Stomach (tissue), 19 donors: ENCODE measurements at places on chromosomes 7 and 10. TPM values are rescaled to one million over a fixed set of nuclear protein-coding genes. Genes with fewer than 3 reads are reported as not detected.

HABP2 gene
- total RNA-seq = not detected

GRCh38 chr7:142560166-142560565, 189.1 kb upstream of the PRSS1 start:
- H3K4me3 ChIP-seq = no peak overlapping the region
- H3K36me3 ChIP-seq = no peaks in the 10 kb centered on the region
- DNase-seq = no peak
- H3K27me3 ChIP-seq = no peaks in the 10 kb centered on the region
- H3K27ac ChIP-seq = no peak overlapping the region
- peaks cover 7% of the 10 kb centered on the region for H3K4me1 ChIP-seq

- H3K4me1 ChIP-seq = no peaks in the 10 kb centered on the region
- no peak overlapping the region for H3K27ac ChIP-seq
- no peak overlapping the region for H3K4me3 ChIP-seq
- H3K36me3 ChIP-seq = peaks cover 84% of the 10 kb centered on the region
- DNase-seq = no peak
These were observed 60.1 kb downstream of the ERCC6 start for GRCh38 chr10:49478819-49479218.

DNA sequence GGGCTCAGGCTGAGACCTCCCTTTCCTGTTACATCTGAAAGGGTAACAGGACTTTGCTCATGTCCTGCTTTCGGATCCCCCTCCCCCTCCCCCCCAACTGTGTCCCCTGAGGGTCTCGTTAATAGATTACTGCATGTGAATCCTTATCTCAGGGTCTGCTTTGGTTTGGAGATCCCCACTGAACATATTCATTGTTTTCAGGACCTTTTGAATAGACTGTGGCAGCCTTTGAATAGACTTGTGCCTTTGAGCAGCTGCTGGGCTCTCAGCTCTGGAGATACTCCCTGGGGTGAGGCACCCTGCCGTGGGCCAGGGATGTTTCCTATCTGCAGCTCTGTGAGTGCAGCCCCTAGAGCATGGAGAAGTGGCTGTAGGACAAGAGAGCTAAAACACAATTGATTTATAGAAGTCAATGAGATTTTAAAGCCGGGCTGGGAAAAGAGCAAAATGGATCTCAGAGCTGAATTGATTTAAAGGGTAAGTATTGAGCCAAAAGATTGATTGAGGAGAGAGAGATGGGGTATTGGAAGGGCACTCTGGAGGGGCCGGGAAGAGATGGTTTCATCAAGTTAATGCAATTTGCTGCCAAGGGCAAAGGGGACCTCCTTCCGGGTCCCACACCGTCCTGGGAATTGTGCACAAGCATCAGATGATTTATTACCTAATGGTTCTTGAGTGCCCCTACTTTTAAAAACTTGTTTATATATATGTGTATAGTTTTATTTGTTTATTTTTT, 9.9 kb downstream of the ARHGAP22 start:
- no peak overlapping the region for H3K4me3 ChIP-seq
- no peaks in the 10 kb centered on the region for H3K27me3 ChIP-seq
- no peak overlapping the region for H3K27ac ChIP-seq
- no peak for DNase-seq
- no peaks in the 10 kb centered on the region for H3K36me3 ChIP-seq

LRRC18 gene
- not detected for total RNA-seq

DNA sequence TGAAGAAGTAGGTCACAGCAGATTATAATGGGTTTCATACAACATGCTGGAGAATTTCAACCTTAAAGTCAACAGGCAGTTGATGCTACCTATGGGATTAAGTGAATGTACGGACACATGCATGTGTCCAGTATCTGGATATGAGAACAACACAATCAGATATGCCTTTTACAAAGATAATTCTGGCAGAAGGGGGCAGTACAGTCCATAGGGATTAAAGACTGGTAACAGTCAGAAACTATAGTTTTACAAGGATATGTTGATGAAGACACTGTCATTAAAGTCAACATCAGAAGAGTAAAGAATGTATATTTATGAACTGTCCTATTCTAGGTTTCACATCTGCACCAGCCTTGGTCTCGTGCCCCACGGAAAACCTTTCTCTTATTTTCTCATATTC, 41.5 kb downstream of the ANKMY2 start:
- no peaks in the 10 kb centered on the region for H3K27me3 ChIP-seq
- no peak for DNase-seq
- no peak overlapping the region for H3K4me3 ChIP-seq
- H3K27ac ChIP-seq = no peak overlapping the region
- H3K4me1 ChIP-seq = peaks cover 15% of the 10 kb centered on the region

TMEM196 gene
- not detected for total RNA-seq
